ENCODE measurements at places on chromosomes 11 and 22. TPM values are rescaled to one million over a fixed set of nuclear protein-coding genes. Genes with fewer than 3 reads are reported as not detected.

- no peak for DNase-seq
These were observed 6.8 kb downstream of the STX3 start for GRCh38 chr11:59761993-59762392.

- DNase-seq = no peak
These were observed 66.6 kb upstream of the B3GAT1 start for GRCh38 chr11:134478611-134479010.

Gene KDM4E
- not detected for total RNA-seq

Gene MMP27
- total RNA-seq = not detected

- DNase-seq = no peak
These were observed 26.3 kb upstream of the SORL1-AS1 start for GRCh38 chr11:121478895-121479697.

DNA sequence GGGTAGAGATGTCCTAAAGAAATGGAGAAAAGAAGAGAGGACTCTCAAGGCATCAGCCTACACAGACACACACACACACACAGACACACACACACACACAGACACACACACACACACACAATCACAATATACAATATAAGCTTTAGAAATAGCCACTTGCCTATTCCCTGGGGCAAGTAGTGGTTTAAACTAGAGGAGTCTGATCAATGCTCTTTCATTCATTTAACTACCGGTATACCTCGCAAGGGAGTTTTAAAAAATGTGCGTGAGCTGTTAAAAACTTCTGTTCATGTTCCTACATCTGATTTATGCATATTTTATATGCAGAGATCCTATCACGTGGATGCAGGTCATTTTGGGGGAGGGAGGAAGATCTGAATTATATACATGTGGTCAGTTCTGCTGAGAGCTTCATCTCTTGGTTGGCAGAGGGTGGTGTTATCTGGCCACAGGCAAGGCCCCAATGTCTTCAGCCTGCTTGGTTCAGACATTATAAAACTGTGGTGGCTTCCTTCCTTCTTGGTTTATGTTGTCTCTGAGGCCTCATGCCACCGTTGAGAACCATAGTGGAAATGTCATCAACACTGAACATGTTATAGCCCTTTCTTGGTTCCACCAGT, 56.6 kb downstream of the SYT13 start:
- no peak for DNase-seq

GRCh38 chr11:95070471-95070870, 3.8 kb downstream of the SRSF8 start:
- no peak for DNase-seq

- no peak for DNase-seq
These were observed 22.3 kb downstream of the DDX6 start for GRCh38 chr11:118768690-118769089.

Gene DAGLA
- total RNA-seq = 0.14 TPM

DNA sequence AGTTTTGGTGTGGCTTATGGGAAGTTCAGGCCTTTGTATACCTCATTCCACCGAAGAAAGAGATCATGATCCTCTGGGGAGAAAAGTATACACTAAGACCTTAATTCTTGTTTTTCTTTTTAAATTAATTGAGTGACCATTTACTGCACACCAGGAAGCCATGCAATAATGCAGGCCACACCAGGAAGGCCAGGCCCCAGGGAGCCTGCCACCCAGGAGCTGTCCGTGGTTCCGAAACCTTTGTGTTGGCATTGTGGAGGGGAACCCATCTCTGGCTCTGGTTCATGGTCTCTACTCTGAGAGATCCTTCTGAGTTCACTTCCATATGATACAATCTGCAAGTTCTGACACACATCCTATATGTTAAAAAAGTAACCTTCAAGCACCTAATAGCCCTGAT, 291.8 kb downstream of the MIAT start:
- no peak for DNase-seq

- DNase-seq = no peak
These were observed 43.9 kb downstream of the RRM1 start for GRCh38 chr11:4138497-4138896.

Gene TXN2
- 64.5 TPM for total RNA-seq

Gene TMEM86A
- 1.4 TPM for total RNA-seq

Gene SCGB1C1
- total RNA-seq = not detected

- DNase-seq = no peak
These were observed 17.8 kb downstream of the PI4KA start for GRCh38 chr22:20840646-20841371.

- DNase-seq = no peak
These were observed 185.4 kb upstream of the GUCY1A2 start for GRCh38 chr11:107203656-107204055.

- no peak for DNase-seq
These were observed 70.2 kb downstream of the MED15 start for GRCh38 chr22:20577549-20577975.

DNA sequence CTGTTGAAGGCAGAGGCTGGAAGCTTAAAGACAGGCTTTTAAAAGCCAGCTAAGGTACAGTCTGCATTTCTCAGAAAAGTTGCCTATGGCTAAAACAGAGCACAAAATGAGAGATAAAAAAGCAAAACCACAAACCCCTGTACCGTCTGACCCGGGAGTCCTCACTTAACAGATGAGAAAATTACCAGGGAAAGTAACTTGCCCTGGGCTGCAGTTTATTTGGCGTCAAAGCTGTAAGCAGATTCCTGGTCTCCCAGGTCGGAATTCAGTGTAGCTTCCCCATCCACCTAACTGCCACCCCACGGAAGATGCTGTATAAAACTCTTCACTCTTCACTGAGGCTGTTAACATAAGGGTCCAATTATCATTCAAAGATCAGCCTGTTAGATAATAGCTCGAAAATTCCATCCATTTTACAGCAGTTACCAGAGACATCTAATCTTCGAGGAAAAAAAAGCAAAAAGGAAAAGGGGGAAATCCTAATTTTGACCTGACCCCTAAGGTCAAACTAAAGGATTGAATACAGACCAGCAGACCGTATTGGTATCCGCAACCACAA, 1.5 kb downstream of the TCF20 start:
- no peak for DNase-seq

- no peak for DNase-seq
These were observed 60.6 kb downstream of the PPP6R2 start for GRCh38 chr22:50403701-50404101.
